Activated CD4-positive, alpha-beta T cell treated with anti-CD3 and anti-CD28 coated beads, Interleukin-2, amount 10 ng/mL, durations not matched to agents 7 days and 5 days (primary cell): ENCODE measurements at places on chromosomes 3 and 15. TPM values are rescaled to one million over a fixed set of nuclear protein-coding genes. Genes with fewer than 3 reads are reported as not detected.

Gene GOLGA6B
- not detected for total RNA-seq

Gene NR2E3
- total RNA-seq: not detected

Gene C3orf85
- not detected for total RNA-seq

GRCh38 chr3:14468621-14468981, 66.2 kb downstream of the SLC6A6 start:
- DNase-seq: no peak

GRCh38 chr3:48697952-48698351, 12.2 kb upstream of the NCKIPSD start:
- no peak for DNase-seq

DNA sequence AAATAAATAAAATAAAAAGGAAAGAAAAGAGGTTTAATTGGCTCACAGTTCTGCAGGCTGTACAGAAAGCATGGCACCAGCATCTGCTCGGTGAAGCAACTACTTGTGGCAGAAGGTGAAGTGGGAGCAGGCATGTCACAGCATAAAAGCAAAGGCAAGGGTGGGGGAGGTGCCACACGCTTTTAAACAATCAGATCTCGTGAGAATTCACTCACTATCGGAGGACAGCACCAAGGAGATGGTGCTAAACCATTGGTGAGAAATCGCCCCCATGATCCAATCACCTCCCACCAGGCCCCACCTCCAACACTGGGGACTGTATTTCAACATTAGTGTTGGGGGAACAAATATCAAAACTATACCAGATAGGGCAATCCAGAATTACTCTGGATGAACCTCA, 15.3 kb downstream of the SCG3 start:
- DNase-seq: no peak

DNA sequence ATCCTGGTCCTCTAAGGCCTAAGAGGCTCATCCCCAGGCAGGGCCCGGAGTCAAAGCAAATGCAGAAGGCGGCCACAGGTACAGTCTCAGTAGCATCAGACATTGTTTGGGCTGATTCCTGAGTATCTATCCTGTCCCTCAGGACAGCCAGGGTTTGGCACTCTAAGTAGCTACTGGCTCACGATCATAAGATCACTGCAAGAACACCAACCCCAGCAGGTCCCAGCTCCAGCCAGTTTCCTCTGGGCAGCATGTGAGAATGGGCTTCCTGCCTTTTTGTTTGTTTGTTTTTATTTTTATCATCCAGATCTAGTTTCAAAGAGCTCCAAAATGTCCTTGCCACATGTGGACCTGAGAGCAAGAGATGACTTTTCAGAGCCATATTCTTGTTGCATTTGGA, 32.7 kb downstream of the LRRFIP2 start:
- no peak for DNase-seq

DNA sequence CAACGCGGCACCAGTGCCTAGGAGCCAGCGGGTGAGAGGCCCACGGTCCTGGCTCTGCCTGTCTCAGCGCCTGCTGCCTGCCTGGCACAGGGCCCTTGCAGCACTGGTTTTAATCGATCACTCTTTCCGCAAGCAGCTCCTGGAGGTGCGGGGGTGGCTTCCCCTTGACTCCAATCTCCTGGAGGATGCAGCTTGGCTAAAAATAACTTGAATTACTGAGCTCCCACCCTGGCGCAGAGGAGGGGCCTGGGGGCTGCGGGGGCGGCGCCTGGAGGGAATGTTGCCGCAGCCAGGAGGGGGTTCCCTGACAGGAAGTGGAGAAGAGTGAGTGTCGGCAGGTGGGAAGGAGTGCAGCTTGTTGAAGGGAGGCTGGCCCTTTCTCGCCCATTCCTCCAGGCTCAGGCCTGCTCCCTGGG, 9.9 kb upstream of the RPL29 start:
- DNase-seq: no peak
